ENCODE measurements at places on chromosomes 3 and 15. TPM values are rescaled to one million over a fixed set of nuclear protein-coding genes. Genes with fewer than 3 reads are reported as not detected.

The SMCO1 gene
- not detected for polyA plus RNA-seq

The TLR9 gene
- 0.11 TPM for polyA plus RNA-seq

The COL7A1 gene
- polyA plus RNA-seq: 0.55 TPM

The LMAN1L gene
- polyA plus RNA-seq: not detected

The CDCP1 gene
- polyA plus RNA-seq: not detected

The PLD1 gene
- polyA plus RNA-seq: 35.7 TPM

The CHRM5 gene
- polyA plus RNA-seq: 0.03 TPM
